ENCODE measurements at places on chromosomes 1 and 21.
A peak's percentile ranks its signal among the peaks of the same experiment; 100 is the strongest.

DNA sequence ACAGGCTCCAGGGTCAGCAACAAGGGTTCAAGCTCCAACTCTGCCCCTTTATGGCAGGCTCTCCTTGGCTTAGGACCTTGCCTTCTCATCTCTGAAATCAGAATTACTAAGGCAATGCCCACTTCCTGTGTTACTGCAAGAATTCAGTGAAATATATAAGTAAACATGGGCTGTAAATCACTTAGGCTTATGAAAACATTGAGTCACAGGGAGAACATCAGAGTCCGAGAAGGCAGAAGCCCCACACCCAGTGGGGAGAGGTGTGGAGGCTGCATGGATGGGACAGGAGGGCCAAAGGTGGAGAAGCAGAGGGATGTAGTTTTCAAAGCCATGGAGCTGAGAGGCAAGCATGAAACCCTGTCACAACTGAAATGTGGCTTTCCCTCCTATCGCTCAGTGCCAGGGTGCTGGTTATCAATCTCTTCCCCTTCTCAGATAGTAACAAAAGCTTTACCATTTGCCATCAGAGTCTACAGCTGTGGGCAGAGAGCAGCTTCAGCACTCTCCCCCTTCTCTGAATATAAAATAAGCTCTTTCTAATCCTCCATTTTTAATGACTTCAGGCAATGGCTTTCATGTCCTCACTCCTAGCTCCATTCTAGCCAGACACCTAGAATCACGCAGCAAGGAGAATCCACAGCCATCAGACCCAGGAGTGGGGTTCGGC lies 3.4 kb downstream of the RGS8 start:
- DNase-seq: no peak

DNA sequence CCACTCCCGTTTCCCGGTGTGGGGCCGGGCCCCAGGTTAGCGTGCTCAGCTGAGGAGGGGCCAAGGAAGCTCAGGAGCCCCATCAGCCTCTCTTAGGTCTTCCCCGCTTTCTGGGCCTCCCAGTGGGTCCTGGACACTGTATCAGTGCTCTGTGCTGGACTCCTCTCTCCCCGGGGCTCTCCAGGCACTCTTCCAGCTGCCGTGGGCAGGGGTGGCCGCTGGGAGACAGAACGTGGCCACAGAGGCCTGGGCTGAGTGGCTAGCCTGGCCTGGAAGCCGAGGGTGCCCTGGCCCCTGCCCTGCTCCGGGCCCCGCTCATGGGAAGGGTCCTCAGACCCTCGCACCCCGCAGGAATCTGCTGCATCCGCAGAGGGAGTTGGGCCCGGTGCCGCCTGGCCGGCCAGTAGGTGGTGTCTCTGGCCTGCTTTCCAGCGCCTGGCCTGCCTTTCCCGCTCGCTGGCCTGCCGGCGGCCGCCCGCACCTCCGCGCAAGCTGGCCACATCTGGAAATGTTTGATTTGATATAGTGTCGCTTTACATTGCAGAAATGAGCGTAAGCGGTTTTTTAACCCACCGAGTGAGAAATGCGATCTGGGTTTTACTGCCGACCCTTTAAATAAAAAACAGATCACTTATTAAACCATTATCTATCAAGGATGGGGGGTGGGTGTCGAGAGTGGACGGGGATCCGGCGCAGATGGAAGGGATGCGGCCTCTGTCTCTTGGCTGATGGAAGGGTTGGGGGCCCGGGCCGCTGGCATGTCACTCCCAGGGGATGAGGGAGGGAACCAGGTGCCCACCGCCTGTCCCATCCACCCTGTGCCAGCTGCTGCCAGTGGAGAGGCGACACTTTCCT lies 74.4 kb upstream of the TTC34 start:
- no peak for DNase-seq

DNA sequence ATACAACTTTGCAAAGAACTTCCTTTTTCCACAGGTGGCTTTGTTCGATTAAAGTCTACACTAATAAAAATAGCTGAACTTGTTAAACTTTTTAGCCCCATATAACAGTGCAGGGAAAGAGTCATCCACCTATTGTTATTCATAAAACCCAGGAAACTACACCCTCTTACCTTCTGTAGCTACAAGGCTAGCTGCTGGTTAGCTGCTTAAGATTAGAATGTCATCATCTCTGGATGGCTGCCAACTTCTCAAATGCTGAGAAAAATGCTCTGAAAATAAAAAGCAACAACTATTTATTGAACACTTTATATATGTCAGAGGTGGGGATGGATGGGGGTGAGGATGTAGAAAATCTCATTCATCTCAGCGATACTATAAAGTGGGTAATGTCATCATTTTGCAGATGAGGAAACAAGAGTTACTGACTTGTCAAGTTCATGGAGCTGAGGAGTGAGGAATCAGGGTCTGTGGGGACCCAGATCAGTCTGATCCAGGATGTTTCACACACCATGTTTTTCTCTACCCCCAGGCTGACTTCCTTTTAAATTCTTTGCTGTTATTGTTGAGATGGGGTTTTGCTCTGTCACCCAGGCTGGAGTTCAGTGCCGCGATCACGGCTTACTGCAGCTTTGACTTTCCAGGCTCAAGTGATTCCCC lies 17.1 kb downstream of the ATP5PF start:
- DNase-seq: no peak

DNA sequence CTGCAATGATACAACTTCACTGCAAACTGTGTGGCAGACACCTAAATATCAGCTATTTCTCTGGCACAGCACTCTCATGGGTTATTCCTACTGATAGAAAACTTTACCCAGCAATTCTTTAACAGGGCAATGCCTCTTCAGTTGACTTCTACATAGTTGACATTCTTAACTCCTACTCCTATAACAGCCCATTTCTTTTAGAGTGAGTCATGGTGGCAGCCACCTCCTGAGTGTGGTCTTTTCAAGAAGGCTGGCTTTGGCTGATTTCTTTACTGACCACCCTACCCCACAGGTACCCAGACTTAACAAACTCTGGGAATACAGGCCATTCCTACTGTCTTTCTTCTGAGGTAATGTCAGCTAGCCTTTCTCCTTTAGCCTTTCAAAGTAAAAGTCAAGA lies 805.8 kb upstream of the ADGRL2 start:
- DNase-seq: no peak

- DNase-seq: peak; percentile 73
Measured at GRCh38 chr1:201279313-201279712, 4.0 kb upstream of the PKP1 start.

- no peak for DNase-seq
Measured at GRCh38 chr1:37719572-37720195, 27.4 kb downstream of the CDCA8 start.

DNA sequence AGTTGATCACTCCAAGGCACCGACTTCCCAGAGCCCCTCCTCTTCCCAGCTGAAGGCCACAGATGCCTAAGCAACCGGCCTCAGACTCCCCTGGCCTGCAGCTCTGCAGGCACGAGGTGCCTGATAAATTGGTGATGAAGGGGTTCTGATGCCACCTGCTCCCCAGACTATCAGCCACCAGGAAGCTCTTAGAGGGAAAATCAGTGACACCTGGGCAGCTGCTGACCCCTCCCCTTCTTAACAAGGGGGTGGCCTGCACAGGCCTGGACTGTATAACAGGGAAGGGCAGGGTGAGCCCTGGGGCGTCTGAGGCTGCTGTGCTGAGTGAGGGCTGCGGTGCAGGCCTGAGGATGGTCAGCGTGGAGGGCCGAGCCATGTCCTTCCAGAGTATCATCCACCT lies at the start of gene PADI6:
Gene PADI6 (plus strand): TSS at position 301 of the 400 bp plus-strand sequence. CDS start 50 bp downstream, at position 351.
- DNase-seq: no peak

- no peak for DNase-seq
Measured at GRCh38 chr21:39097335-39097861, 85.9 kb downstream of the PSMG1 start.

DNA sequence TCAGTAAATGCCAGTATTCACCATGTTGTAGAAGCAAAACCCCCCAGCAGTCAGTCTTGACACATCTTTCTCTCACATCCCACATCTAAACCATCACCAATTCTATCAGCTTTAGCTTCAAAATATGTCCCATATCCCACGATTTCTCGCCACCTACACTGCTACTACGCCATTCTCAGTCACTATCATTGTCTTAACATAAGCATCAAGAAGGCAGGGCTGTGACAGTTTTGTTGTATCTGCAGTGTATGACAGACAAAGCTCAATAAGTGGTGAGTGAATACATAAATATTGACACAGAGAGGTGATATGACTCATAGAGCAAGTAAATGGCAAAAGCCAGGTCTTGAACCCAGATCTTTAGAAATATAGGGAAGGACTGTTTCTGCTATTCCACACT lies 59.9 kb downstream of the JAK1 start:
- no peak for DNase-seq

DNA sequence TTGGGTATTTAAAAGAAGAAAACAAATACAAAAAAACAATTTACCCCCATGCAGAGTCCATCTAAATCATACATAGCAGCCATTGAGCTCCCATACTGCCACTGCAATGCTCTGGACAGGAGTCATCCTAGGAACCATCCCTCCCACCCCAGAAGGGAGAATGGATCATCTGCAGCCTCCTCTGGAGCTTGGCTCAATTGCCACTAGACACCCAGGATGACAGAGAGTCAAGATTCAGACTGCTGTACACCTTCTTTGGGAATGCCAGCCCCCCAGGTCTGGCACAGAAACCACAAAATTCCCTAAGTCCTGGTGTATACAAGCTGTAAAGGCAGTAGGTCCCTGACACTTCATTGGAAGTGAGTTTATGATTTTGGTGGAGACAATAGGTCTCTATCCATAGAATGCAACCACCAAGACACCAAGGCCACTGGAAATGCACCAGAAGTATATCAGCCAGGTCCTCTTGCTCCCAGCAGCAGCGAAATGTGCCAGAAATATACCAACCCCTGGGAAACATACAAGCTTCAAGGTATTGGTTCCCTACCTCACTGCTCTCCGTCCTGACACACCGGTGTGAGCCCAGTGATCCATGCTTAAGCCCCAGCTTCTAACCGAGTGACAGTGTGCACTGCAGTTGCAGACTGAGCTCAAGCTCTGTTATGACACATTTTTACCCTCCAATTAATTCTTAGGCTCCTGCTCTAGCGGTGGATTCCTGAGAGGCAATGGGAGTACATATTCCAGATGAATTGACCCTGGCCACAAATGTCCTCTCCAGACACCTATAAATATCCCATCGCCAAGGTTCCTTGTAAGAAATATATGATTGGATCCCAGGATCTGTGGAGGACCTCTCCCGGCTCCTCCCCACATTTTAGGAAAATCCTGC lies 4.4 kb downstream of the TAL1 start:
- DNase-seq: no peak

DNA sequence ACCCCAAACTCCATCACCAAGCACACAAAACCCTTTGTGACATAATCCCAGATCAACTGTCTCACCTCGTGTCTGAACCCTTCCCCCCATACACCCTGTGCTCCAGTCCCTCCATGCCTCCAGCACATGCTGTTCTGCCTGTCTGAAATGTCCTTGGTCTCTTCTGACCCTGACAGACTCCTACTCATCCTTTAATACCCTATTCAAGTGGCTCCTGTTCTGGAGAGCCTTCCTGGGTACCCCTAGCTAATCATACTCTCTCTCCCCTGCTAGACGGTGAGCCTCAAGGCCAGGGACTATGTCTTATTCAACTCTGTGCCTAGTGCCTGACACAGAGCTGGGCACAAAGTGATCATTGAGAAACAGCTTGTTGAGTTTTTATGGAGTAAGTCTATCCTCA lies 125.0 kb downstream of the LACTBL1 start:
- DNase-seq: no peak

- no peak for DNase-seq
Measured at GRCh38 chr1:233721004-233721595, 107.2 kb downstream of the KCNK1 start.

- DNase-seq: no peak
Measured at GRCh38 chr1:11854519-11854918, 4.2 kb downstream of the NPPB start.

Measured in psoas muscle (tissue), 8 donors.